ENCODE measurements at places on chromosomes 11 and 22.
A peak's percentile ranks its signal among the peaks of the same experiment; 100 is the strongest.

GRCh38 chr22:36009085-36009484, 19.5 kb downstream of the RBFOX2 start:
- DNase-seq: no peak

DNA sequence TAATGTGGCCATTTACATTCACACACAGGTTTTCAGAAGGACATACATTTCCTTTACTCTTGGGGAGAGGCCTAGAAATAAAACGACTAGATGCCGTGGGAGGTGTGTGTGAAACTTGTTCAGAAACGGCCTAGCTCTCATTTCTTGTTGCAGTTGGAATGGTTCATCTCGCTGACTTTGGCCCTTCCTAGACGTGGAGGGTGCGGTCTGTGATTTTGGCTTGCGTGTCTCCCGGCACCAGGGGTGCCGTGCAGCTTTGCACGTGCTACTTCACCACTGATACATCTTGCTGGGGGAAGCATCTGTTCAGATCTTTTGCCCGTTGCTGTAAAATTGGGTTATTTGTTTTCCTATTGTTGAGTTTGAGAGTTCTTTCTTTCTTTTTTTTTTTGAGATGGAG, 3.1 kb upstream of the PRR33 start:
- DNase-seq: no peak

GRCh38 chr22:36192542-36192941, 9.1 kb downstream of the APOL4 start:
- no peak for DNase-seq

- DNase-seq: no peak
Observed at GRCh38 chr11:123163621-123164020, 31.4 kb downstream of the CLMP start.

GRCh38 chr22:25452116-25452700, 112.3 kb upstream of the GRK3 start:
- no peak for DNase-seq

- peak; percentile 67 for DNase-seq
Observed at GRCh38 chr11:113305440-113306336, 8.7 kb upstream of the TTC12 start.

DNA sequence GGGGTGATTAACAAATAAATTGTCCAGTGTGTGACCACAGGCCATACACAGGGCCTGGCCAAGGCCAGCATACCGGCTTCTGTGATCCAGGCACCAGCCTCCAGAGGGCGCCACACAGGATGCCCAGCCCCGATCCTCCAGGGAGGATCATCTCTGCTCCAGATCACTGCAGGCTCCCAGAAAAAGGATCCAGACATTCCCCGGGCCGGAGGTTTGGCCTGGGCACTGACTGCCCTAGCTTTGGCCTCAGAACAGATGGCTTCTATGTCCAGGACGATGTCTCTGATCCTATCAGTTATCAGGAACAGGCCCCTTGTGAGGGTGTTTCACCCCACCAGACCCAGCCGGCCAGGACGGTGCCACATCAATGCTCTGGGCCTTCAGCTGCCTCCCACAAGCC, 74.5 kb upstream of the LMO1 start:
- DNase-seq: no peak

DNA sequence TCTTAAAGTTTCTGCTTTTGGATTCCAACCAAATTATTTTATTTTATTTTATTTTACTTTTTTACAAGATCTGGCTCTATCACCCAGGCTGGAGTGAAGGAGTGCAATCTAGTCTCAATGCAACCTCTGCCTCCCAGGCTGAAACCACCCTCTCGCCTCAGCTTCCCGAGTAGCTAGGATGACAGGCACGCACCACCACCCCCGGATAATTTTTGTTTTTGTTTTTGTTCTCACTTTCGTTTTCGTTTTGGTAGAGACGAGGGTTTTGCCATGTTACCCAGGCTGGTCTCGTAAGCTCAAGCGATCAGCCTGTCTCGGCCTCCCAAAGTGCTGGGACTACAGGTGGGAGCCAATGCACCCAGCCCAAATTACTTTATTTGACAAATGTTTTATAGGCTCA, 219.8 kb downstream of the ETS1 start:
- no peak for DNase-seq

- no peak for DNase-seq
Observed at GRCh38 chr22:44819966-44820631, 67.7 kb downstream of the ARHGAP8 start.

- DNase-seq: peak; percentile 3
Observed at GRCh38 chr11:47915374-47915773, 65.0 kb upstream of the PTPRJ start.

DNA sequence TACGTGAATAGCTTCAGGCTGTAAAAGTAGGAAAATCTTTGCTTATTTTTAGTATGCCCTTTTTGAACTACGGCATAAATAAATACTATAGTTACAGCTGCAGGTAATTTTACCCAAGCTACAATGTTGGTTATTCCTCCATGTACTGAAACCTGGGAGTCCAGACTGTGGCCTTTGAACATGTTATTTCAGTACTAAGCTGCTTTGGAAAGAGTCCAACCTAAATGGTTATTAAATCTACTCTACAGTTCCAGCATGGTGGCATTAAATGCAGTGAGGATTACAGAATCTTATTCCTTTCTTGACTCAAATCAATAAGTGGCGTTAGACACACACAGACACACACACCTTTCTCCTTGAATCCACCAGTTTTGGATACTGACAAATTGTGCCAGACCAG, 165.1 kb downstream of the MSANTD4 start:
- no peak for DNase-seq

DNA sequence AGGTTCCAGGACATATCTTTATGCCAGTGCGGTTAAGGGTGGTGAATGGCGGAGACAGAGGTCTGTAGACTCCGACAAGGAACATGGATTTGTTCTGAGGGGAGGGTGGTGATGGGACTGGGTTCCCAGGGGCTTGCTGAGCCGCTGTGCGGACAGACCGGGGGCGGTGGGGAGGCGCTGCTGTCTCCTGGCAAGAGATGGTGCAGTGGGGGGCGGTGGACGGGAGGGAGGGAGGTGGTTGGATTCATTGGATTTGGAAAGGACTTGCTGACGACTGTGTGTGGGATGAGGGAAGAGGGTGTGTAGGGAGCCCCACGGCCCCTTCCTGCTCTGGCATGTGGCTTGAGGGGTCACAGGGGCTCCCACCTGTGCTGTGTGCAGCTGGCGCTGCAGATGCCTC, 43.2 kb downstream of the FLRT1 start:
- DNase-seq: no peak

DNA sequence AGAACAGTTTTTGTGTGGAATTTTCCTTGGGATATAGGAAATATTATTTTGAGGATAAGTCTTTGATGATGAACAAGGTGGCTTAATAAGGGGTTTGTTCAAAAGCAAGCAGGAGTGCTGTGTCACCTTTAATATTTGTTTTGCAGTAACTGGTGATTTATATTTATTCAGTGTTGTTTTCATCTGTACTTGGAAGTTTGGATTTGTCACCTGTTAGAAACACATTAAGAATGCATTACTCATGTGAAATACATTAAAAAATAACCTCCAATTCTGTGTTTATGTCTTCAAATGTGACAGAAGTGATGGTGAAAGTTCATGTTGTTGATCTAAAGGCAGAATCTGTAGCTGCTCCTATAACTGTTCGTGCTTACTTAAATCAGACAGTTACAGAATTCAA, 70.5 kb downstream of the DKK3 start:
- no peak for DNase-seq

DNA sequence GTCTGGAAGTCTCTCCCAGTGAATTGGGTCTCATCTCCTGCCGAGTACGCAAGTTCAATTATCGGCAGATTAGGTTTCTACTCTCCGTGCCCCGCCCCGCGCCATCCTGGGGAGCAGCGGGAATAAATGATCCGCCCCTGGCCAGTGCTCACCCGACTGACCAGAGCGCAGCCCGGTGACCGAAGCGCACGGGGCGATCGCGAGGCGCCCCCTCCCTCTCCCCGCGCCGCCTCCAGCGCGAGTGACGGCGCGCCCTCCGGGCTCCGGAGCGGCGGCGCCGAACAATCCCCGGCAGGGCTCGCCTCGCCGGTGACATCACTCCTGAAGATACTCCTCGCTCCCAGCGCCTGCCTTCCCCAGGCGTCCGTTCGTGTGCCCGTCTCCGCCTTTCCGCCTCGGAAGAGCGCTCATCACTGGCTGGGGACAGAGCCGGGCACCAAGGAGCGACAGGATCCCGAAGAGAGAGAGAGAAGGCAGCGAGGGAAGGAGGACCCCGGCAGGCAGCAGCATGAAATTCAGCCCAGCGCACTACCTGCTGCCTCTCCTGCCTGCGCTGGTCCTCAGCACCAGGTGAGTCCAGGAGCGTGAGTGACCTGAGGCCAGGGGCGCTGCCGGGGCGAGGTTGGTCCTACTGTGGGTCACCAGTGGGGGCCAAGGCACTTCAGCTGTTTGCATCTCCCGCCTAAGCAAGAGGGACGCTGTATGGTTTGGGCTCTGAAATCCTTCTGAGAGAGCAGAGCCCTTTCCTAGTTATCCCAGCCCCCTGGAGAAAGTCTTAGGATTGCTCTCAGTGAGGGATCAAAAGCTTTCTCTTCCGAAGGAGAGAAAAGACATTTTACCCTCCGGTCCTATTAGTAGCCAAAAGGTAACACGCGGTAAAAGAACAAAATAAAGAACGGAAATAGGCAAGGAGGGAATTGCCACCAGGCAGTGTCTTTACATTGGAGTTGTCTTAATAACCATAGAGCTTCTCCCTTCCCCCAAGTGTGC, at the start of gene LUZP2:
Gene LUZP2 (plus strand): TSS at position 318 of the 990 bp plus-strand sequence.
- no peak for DNase-seq

- DNase-seq: no peak
Observed at GRCh38 chr11:7536100-7536499, 22.3 kb downstream of the PPFIBP2 start.

DNA sequence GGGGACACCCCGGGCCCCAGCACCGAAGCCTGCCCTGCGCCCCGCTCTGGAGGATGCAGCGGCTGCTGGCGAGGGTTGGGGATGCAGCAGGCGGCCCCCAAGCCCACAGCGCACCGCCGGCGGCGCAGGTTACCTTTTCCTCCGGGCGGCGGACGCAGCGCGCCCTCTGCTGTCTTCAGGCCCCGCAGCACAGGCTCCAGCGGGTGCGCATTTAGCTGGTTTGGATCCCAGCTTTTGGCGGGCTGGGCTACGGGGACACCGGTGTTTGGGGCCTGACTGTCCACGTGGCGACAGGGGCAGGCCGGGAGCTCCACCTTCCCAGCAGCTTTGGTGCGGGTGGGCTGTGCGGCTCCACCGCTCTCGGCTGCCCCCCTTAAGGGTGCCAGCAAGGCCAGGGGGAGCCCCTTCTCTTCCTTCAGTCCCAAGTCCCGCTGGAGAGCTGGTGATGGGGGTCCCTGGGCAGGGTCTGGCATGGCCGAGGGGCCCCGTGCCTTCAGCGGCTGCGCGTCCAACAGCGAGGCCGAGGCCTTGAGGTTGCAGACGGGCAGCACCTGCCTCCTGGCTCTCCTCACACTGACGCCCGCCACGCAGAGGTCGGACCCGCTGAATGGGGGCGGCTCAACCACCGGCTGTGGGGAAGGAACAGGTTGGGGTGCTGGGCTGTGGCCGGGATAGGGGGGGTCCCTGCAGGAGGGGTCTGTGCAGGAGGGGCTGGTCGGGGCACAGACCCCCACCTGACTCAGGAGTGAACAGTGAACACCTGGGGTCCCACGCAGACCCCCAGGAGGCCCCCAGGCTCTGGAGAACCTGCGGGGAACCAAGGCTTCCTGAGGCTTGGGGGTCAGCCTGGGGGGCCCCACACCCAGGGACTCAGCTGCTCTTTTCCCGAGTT, 18.0 kb upstream of the IL17REL start:
- peak; percentile 82 for DNase-seq

DNA sequence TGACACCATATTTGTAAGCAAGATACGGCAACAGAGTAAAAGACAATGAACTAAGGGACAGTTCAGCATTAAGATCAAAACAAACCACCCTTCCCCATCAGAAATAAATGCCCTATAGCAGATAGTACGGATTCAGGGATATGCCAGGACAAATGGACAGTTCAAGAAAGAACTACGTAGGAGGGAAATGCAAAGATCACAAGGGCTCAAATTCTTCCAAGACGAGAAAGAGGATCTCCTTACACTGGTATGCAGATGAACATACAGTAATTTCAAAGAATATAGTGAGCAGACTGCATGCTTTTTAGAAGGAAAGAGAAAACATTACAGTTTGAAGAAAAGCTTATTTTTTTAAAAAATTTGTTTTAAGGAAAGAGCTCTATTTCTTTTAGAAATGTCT, 124.7 kb upstream of the APOA1 start:
- DNase-seq: no peak

DNA sequence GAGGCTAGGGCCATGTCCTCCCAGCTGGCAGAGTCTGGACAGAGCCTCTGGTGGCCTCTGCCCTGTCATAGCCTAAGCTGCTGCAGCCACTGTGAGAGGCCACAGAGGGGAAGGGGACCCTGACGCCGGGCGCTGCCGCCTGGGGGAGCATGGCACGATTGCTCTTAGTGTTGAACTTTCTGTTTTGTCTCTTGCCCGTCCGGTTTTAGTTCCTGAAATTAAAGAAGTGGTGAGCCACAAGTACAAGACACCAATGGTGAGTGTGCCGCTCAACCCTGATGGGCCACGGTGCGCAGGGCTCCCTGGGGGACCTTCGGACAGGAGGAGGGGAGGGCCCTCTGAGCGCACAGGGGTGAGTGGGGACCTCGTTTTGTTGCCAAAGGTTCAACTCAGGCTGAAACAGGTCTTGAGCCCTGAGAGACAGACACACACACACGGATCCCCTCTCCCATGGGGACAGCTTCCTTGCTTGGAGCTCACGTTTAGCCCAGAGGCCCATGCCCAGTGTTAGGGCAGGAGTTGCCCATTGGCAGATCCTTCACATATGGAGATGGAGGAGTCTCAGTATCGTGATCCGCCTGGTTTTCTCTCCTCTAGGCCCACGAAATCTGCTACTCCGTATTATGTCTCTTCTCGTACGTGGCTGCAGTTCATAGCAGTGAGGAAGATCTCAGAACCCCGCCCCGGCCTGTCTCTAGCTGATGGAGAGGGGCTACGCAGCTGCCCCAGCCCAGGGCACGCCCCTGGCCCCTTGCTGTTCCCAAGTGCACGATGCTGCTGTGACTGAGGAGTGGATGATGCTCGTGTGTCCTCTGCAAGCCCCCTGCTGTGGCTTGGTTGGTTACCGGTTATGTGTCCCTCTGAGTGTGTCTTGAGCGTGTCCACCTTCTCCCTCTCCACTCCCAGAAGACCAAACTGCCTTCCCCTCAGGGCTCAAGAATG, 23.8 kb downstream of the MYBPC3 start:
- no peak for DNase-seq

All from effector CD4-positive, alpha-beta T cell (primary cell).